ENCODE measurements at places on chromosomes 5 and 9.

- DNase-seq, result no peak
These were observed 16.3 kb upstream of the SLC36A2 start for GRCh38 chr5:151363673-151364072.

DNA sequence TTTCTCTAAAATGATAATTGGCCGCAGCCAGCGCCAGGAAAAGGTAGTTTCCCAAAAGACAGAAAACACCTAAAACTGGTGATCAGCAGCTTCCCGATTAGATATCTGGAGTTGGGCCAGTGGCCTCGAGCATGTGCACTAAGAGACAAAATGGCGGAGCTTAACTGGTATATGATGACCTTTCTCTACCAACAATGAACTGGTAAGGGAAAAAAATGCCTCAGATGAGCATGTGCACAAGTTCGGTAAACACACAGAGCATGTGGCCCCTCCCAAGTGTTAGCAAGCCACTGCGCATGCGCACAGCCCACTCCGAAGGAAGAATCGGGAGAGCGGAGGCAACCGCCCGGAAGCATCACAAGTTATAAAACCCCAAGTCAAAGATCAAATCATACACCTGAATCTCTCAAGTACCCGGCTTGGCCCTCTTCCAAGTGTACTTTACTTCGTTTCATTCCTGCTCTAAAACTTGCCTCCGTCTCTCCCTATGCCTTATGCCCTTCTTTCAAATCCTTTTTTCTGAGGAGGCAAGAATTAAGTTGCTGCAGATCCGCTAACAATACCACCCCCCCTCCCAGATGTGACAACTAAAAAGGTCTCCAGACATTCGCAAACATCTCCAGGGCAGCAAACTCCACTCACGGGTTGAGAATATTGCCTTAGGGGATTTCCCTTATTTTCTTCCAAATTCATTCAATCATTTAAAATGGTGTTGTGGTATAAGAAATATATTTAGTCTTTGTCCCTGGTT, 15.0 kb upstream of the PTBP3 start:
- peak; percentile 95 for DNase-seq

DNA sequence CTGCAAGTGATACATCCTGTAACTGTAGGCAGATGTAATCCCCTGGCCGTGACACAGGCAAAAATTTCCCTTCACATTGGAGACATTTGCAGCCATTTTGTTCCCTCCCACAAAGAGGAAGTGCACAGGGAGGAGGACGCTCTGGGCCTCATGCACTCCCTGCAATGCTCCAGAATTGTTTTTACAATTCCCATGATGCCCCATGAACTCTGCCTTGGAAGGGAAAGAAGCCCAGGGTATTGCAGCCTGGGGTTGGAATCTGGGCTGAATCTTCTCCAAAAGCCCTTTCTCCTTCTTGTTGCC, 491.7 kb downstream of the CCDC171 start:
- DNase-seq, result no peak

GRCh38 chr9:131835151-131835910, 95.5 kb upstream of the RAPGEF1 start:
- no peak for DNase-seq

- no peak for DNase-seq
These were observed 1.9 kb downstream of the GDA start for GRCh38 chr9:72151104-72151503.

- DNase-seq, result no peak
These were observed 37.6 kb downstream of the DUSP1 start for GRCh38 chr5:172733131-172733973.

GRCh38 chr9:89718651-89719050, 113.8 kb downstream of the GADD45G start:
- no peak for DNase-seq

All from NCI-H69 (cell line).